ENCODE measurements at places on chromosomes 5 and 9. TPM values are rescaled to one million over a fixed set of nuclear protein-coding genes. Genes with fewer than 3 reads are reported as not detected.

DNA sequence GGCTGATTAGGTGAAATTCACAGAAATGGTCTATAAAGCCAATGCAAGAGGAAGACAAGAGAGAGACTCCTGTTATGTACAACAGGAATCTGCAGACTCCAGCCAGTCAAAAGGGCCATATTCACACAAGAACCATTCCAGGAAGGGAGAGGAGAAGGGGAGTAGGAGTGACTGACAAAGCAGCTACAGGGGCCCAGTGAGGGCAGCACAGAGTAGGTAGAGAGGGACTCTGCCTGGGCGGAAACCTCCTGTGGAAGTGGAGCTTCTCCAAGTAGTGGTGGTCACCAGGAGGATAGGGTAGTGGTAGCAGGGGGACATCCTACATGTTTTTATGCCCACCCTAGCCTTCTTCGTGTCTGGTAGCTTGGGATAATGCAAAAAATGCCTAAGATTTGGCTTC is 667.3 kb downstream of the ACTL7B start:
- H3K4me1 ChIP-seq, result no peaks in the 10 kb centered on the region
- H3K27me3 ChIP-seq, result no peaks in the 10 kb centered on the region
- no peaks in the 10 kb centered on the region for H3K36me3 ChIP-seq
- no peak overlapping the region for H3K4me3 ChIP-seq
- H3K27ac ChIP-seq, result no peak overlapping the region
- no peak for DNase-seq

The STK32A gene
- not detected for total RNA-seq

The GNE gene
- total RNA-seq, result 19.3 TPM

GRCh38 chr9:91048749-91049148 is 247.1 kb downstream of the SYK start:
- no peak for DNase-seq
- H3K27ac ChIP-seq, result no peak overlapping the region
- no peaks in the 10 kb centered on the region for H3K36me3 ChIP-seq
- no peak overlapping the region for H3K4me3 ChIP-seq

GRCh38 chr5:16690243-16690852 is 73.6 kb upstream of the RETREG1 start:
- no peaks in the 10 kb centered on the region for H3K36me3 ChIP-seq
- H3K27me3 ChIP-seq, result no peaks in the 10 kb centered on the region
- H3K4me1 ChIP-seq, result no peaks in the 10 kb centered on the region
- no peak overlapping the region for H3K4me3 ChIP-seq

The CEL gene
- total RNA-seq, result 0.64 TPM

The SPATA31A3 gene
- total RNA-seq, result not detected

The TICAM2 gene
- 13.3 TPM for total RNA-seq

GRCh38 chr5:23367874-23368273 is 139.5 kb upstream of the PRDM9 start:
- DNase-seq, result no peak
- no peaks in the 10 kb centered on the region for H3K27me3 ChIP-seq
- no peaks in the 10 kb centered on the region for H3K4me1 ChIP-seq
- H3K27ac ChIP-seq, result no peak overlapping the region

DNA sequence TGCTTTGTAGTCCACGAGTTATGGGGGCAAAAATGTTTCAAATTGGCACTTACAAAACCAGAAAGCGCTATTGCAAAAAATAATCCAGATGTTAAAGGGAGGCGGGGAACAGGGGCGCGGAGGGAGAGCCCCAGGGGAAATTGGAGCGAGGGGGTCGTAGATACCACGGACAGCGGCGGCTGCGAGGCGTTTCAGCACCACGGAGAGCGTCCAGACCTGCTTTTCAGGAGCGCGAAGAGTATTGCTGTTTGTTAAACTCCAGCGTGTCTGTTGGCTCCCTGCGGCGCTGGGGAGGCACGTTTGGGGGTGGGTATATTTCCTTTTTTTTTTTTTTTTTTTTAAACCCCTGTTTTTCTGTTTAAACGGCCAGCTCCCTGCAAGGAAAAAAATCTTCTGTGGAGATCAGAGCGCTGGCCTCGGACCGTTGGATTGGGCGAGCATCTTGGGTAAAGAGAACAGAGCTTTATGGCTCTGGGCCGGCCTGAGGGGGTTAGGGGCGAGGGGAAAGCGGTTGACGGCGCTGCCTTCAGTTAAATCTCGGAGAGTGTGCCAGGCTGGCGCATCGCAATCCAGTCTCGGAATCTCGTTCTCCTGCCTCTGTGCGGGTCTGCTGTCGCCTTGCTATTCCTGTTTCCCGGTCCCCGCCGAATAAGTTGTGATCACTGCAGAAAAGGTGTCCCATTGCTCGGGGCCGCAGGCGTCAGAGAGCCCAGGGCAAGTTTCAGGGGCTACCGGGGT is at the start of gene GLRA1:
GLRA1 (minus strand) TSS at position 288 of the 738 bp plus-strand sequence. CDS start 302 bp downstream, outside the sequence.
- H3K36me3 ChIP-seq, result no peaks in the 10 kb centered on the region
- H3K27ac ChIP-seq, result no peak within 1 kb of the TSS
- DNase-seq, result no peak
- peaks cover 37% of the 10 kb centered on the region for H3K27me3 ChIP-seq
- H3K4me1 ChIP-seq, result no peaks in the 10 kb centered on the region
- no peak within 1 kb of the TSS for H3K4me3 ChIP-seq

GRCh38 chr5:55350754-55351153 is 43.0 kb downstream of the MTREX start:
- peaks cover 16% of the 10 kb centered on the region for H3K4me1 ChIP-seq
- no peaks in the 10 kb centered on the region for H3K27me3 ChIP-seq
- DNase-seq, result no peak
- peaks cover 80% of the 10 kb centered on the region for H3K36me3 ChIP-seq
- no peak overlapping the region for H3K4me3 ChIP-seq

DNA sequence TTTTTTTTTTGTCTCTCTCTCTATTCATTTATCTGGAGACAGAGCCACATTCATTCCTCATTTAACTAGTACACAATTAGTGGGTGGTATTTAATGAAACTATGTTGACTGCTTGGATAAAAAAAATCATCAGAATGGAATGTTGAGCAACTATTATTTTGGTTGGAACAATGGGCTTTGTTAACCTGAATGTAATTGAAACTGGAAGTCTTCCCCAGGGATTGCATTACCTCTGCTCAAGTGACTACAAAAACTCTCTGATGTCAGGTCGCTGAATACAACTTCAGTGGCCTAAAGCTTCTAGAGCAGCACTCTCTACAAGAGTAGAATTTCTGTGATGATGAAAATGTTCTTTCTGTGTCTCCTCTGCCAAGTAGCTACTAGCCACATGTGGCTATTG is 295.8 kb downstream of the DEPDC1B start:
- no peaks in the 10 kb centered on the region for H3K27me3 ChIP-seq
- no peak for DNase-seq
- no peaks in the 10 kb centered on the region for H3K36me3 ChIP-seq
- peaks cover 7% of the 10 kb centered on the region for H3K4me1 ChIP-seq
- no peak overlapping the region for H3K27ac ChIP-seq
- H3K4me3 ChIP-seq, result no peak overlapping the region

The SLC4A9 gene
- not detected for total RNA-seq

- peaks cover 7% of the 10 kb centered on the region for H3K36me3 ChIP-seq
- peaks cover 92% of the 10 kb centered on the region for H3K4me1 ChIP-seq
- no peaks in the 10 kb centered on the region for H3K27me3 ChIP-seq
- no peak for DNase-seq
- peak overlapping the region; percentile 24 for H3K27ac ChIP-seq
Measured at GRCh38 chr5:154782812-154783592, 27.8 kb downstream of the LARP1 start.

- no peak overlapping the region for H3K27ac ChIP-seq
- peaks cover 25% of the 10 kb centered on the region for H3K4me1 ChIP-seq
- no peak overlapping the region for H3K4me3 ChIP-seq
- DNase-seq, result no peak
Measured at GRCh38 chr9:27590651-27591050, 17.4 kb upstream of the C9orf72 start.

- H3K4me1 ChIP-seq, result peaks cover 2% of the 10 kb centered on the region
- no peak overlapping the region for H3K27ac ChIP-seq
- H3K27me3 ChIP-seq, result no peaks in the 10 kb centered on the region
- no peak overlapping the region for H3K4me3 ChIP-seq
Measured at GRCh38 chr5:56264417-56265025, 31.4 kb upstream of the ANKRD55 start.

The DNAJC18 gene
- 9.6 TPM for total RNA-seq

DNA sequence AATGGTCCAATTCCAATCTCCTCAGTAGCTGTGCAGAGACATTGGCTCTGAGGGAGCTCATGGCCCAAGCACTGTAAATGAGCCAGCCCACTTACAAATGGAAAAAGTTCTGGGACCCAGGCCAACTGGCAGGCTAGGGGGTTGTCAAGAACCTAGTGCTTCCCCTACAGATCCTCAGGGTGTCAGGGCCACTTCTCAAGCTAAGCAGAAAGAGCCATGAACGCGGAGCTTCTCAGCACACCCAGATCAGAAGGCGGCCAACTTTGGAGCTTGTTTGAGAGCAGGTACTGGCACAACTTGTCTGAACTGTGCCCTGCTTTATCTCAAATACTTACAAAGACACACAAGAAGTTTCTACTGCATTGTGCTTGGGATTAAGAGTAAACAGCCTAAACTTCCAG is 17.5 kb downstream of the TLE1 start:
- H3K4me1 ChIP-seq, result peaks cover 74% of the 10 kb centered on the region
- no peaks in the 10 kb centered on the region for H3K27me3 ChIP-seq
- no peak for DNase-seq
- H3K4me3 ChIP-seq, result no peak overlapping the region

The CCNI2 gene
- total RNA-seq, result 0.44 TPM

The SH3GL2 gene
- total RNA-seq, result not detected

GRCh38 chr9:33809506-33809905 is 7.5 kb upstream of the UBE2R2 start:
- H3K4me3 ChIP-seq, result no peak overlapping the region
- DNase-seq, result no peak
- no peaks in the 10 kb centered on the region for H3K27me3 ChIP-seq
- no peaks in the 10 kb centered on the region for H3K36me3 ChIP-seq
- H3K4me1 ChIP-seq, result peaks cover 11% of the 10 kb centered on the region

- no peak overlapping the region for H3K27ac ChIP-seq
- no peak overlapping the region for H3K4me3 ChIP-seq
- no peak for DNase-seq
Measured at GRCh38 chr9:98323051-98323830, 67.8 kb upstream of the TBC1D2 start.

DNA sequence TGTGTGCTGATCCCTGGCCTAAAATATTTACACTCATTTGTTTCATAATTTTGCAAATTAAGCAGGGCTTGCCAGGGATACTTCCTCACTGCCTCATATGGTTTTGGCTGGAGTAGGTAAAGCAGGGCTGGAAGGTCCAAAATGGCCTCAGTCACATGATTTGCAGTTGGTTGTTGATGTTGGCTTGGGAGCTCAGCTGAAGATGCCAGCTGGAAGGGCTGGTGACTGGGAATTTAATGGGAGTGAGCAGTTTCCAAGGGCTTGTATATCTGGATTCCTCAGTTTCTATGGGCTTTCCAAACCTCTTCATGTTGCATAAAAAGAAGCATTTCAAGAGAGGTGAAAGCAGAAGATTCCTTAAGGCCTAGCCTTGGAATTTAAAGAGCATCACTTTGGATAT is 729.3 kb downstream of the CDH18 start:
- H3K27ac ChIP-seq, result no peak overlapping the region
- H3K4me3 ChIP-seq, result no peak overlapping the region
- H3K4me1 ChIP-seq, result no peaks in the 10 kb centered on the region
- DNase-seq, result no peak
- H3K27me3 ChIP-seq, result no peaks in the 10 kb centered on the region

The SOX30 gene
- total RNA-seq, result 0.47 TPM

The GLIPR2 gene
- total RNA-seq, result 13.6 TPM

DNA sequence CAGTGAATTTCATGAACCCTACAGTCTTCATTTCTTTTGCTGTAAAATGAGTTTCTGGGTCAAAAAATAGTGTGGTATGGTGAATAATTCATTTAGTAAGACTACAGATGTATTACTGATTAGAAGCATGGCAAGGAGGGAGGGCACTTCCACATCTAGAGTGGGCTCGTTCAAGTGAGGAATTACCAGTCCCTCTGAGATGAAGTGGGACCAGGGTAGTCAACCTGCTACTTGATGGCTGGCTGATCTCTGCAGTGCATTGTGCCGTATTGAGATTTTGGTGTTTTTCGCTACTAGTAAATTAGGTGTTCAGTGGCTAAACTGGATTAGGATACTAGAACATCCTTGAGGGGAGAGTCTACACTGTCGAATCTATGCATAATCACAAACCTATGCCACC is 10.8 kb downstream of the CDC37L1 start:
- peaks cover 8% of the 10 kb centered on the region for H3K4me1 ChIP-seq
- DNase-seq, result no peak
- H3K4me3 ChIP-seq, result no peak overlapping the region

- no peak overlapping the region for H3K27ac ChIP-seq
- H3K36me3 ChIP-seq, result no peaks in the 10 kb centered on the region
- no peak for DNase-seq
- no peaks in the 10 kb centered on the region for H3K4me1 ChIP-seq
- H3K4me3 ChIP-seq, result no peak overlapping the region
- peaks cover 2% of the 10 kb centered on the region for H3K27me3 ChIP-seq
Measured at GRCh38 chr9:107437716-107438115, 51.9 kb downstream of the KLF4 start.

DNA sequence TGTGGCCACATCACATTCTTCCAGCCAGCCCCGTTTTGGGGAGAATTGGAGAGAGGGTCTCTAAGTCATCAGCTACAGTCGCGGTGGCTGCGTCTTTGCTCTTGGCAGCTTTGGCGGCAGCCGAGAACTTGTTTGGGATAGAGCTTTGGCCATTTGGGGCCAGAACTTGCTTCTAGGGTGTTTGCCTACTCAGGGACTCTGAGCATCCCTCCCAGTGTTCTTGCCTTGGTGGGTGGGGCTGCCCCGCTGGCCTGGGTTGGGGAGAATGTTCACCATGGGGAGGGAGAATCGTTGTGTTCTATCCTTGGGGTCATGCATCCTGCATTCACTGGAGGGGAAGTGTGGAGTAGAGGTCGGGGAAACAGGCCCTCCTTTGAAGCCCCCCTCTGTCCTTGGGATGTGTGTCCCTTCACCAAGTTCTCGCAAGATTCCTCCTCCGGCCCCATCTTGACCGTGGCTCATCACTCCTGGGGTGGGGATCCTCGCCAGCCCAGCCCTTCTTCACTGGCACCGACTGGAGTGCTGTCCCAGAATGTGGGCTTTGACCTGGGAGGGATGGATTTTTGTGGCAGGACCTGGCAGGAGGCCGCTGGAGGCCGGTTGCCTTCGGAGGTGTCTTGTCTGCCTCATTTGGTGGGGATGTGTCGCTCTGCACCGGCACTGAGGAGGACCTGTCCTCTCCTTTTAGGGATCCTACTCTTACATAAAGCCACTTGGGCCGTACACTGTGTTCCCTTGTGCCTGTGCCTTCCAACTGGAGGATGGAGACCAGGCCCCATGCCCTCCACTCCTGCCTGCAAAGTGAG is 3.5 kb downstream of the PHF2 start:
- H3K36me3 ChIP-seq, result no peaks in the 10 kb centered on the region
- peak overlapping the region; percentile 24 for H3K27ac ChIP-seq
- H3K4me3 ChIP-seq, result peak overlapping the region; percentile 46
- no peaks in the 10 kb centered on the region for H3K27me3 ChIP-seq
- no peak for DNase-seq
